Left cardiac atrium (tissue), 4 donors: ENCODE measurements at places on chromosomes 4 and X.

GRCh38 chr4:179989975-179990374 lies 2253.2 kb upstream of the TENM3 start:
- DNase-seq = no peak

DNA sequence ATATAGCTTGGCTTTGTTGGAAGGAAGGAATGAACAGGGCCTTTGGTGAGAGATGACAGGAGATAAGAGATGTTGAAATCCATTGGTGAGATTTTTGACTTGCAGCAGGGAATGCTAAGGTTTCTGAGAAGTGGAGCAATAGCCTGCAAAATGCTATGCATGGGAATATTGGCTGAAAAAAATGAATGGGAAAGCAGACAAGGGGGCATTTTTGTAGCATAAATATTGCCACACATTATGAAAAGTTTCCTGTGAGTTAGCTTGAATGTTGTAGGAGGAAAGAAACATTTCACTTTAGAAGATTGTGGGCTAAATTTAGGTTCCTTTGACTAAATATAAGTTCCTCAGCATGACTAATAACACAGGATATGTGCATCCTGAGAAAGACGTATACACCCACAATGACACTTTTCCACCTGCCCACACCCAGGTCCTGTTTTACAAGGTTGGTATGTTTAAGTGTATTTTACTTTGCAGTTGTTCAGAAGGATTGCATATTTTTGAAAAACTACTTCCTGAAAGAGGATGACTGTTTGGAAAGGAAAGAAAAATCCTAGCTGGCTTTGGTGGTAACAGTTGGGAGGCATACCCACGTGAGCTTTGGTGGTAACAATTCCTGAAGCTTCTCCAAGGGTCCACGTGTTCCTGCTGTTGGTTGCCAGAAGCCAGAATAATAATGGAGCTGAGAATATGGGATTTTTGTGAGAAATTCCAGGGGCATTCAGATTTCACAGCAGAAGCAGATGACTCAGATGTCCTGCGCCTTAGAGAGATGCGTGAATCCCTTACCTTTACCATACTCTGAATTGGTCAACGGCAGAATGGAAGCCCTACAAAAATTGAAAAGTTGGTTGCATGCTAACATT lies 28.5 kb downstream of the PHEX start:
- no peak for DNase-seq

DNA sequence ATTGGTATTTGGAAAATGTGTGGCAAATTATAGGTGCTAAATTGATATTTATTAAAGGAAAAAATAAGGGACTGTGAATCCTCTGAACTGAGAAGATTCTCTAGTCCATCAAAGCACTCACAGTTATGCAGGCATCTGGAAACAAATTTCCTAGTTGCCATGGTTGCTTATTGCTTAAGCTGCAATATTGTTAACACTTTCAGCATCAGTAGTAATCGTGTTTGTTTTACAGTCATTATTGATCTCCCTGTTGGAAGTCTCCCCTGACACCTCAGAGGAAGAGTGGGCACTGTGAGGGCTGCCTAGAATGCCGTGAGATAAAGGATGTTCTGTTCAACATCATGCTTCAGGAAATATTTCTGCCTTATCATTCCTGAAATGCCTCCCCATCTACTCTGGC lies 2004.3 kb upstream of the ADGRL3 start:
- no peak for DNase-seq

DNA sequence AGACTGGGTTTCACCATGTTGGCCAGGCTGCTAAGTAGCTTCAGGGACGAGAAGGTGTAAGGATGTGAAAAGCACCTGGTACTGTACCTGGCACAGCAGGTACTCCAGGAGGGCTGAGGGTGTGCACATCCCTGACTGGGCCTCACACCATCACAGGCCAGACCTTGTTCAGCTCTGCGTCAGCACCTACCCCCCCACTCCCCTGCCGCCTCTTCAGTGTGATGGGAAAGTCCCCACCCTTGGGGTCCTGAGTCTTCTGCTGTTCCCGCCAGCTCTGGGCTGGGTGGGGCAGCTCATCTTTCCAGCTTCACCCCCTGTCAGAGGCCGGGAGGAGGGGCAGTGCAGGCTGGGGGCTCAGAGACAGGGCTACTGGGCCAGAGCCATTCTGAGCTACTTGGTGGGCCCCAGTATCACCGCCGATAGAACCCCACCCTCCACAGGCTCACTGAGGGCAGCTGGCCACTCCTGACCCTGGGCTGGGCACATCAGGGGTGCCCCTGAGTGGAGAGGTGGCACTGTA lies 6.7 kb upstream of the SH3BP2 start:
- no peak for DNase-seq

DNA sequence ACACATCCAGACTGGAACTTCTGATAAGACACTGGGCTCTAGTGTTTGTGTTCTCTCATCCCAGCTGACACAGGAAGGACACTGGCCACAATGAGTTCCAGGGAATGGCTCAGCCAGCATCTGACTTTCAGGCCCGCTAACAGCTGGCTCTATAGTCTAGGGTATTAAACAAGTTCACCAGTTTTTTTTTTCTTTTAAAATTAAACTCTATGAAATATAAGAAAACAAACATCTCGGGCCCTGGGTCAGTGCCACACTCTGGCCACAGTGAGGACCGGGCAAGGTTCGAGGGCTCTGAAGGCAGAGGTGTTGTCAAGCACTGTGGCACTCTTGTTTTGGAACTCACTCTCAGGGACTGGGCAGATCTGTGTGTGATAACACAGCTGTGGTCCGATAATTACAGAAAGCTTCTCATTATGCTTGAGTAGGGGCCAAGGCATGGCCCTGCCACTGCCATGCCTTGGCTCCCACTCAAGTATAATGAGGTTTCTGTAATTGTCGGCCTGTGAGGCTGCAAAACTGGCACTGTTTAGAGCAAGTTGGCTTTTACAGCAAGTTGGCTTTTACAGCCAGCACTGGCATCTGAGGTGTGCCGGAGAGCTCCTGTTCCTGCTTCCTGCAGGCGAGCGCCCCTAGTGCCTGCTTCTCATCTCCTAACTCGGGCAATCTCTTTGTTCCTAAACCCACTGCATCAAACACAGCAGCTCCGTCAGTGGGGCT lies 62.8 kb downstream of the PPP1R2C start:
- peak; percentile 46 for DNase-seq

GRCh38 chr4:19346636-19347035 lies 905.1 kb upstream of the SLIT2 start:
- DNase-seq = no peak

GRCh38 chr4:95263960-95264359 lies 284.8 kb downstream of the UNC5C start:
- no peak for DNase-seq

- no peak for DNase-seq
Observed at GRCh38 chrX:129779086-129779672, 570 bp upstream of the SASH3 start.

- DNase-seq = peak; percentile 40
Observed at GRCh38 chrX:8738588-8739189, 6.8 kb upstream of the ANOS1 start.

GRCh38 chr4:76246025-76246424 lies 5.5 kb upstream of the FAM47E start:
- no peak for DNase-seq

DNA sequence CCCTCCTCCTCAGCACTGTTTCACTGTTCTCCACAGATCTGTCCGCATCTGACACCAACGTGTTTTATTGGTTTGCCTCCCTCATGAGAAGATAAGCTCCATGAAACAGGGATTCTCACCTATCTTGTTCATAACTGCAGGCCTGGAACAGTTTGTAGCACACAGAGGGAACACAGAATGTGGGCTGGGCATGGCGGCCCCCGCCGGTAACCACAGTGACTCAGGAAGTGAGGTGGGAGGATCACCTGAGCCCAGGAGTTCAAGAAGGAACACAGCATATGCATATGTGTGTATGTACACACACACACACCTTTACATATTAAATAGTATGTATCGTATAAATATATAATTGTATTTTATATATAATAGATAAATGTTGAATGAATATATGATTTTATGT lies 168.6 kb downstream of the AFAP1 start:
- no peak for DNase-seq

- no peak for DNase-seq
Observed at GRCh38 chr4:2937146-2937857, 25.9 kb downstream of the NOP14 start.
